ENCODE measurements at places on chromosomes 1 and 21. TPM values are rescaled to one million over a fixed set of nuclear protein-coding genes. Genes with fewer than 3 reads are reported as not detected.
A peak's percentile ranks its signal among the peaks of the same experiment; 100 is the strongest.

The TSTD1 gene
- 84.9 TPM for total RNA-seq

- H3K27ac ChIP-seq: no peak overlapping the region
- no peaks in the 10 kb centered on the region for H3K36me3 ChIP-seq
- peak overlapping the region; percentile 74 for H3K4me3 ChIP-seq
- peaks cover 65% of the 10 kb centered on the region for H3K27me3 ChIP-seq
- H3K4me1 ChIP-seq: peaks cover 26% of the 10 kb centered on the region
Observed at GRCh38 chr1:98044766-98045165, 123.9 kb upstream of the DPYD start.

The PDPN gene
- not detected for total RNA-seq

GRCh38 chr21:39479164-39479813, 27.5 kb downstream of the SH3BGR start:
- H3K27me3 ChIP-seq: no peaks in the 10 kb centered on the region
- H3K36me3 ChIP-seq: no peaks in the 10 kb centered on the region
- H3K4me1 ChIP-seq: no peaks in the 10 kb centered on the region
- H3K4me3 ChIP-seq: no peak overlapping the region
- no peak for DNase-seq

The KCNC4 gene
- 9.0 TPM for total RNA-seq

GRCh38 chr1:221742555-221743415, 896 bp upstream of the DUSP10 start:
- peaks cover 24% of the 10 kb centered on the region for H3K4me1 ChIP-seq
- DNase-seq: peak; percentile 87
- peaks cover 31% of the 10 kb centered on the region for H3K36me3 ChIP-seq

The AMY2A gene
- total RNA-seq: not detected

GRCh38 chr1:30760596-30761324, 3.2 kb upstream of the LAPTM5 start:
- no peaks in the 10 kb centered on the region for H3K27me3 ChIP-seq
- peak overlapping the region; percentile 86 for H3K27ac ChIP-seq
- no peak for DNase-seq
- H3K4me1 ChIP-seq: peaks cover 48% of the 10 kb centered on the region

Measured in activated naive CD8-positive, alpha-beta T cell treated with anti-CD3 and anti-CD28 coated beads, Interleukin-2, amount 10 ng/mL, durations not matched to agents 7 days and 5 days (primary cell).